ENCODE measurements at places on chromosomes 5 and 9.

DNA sequence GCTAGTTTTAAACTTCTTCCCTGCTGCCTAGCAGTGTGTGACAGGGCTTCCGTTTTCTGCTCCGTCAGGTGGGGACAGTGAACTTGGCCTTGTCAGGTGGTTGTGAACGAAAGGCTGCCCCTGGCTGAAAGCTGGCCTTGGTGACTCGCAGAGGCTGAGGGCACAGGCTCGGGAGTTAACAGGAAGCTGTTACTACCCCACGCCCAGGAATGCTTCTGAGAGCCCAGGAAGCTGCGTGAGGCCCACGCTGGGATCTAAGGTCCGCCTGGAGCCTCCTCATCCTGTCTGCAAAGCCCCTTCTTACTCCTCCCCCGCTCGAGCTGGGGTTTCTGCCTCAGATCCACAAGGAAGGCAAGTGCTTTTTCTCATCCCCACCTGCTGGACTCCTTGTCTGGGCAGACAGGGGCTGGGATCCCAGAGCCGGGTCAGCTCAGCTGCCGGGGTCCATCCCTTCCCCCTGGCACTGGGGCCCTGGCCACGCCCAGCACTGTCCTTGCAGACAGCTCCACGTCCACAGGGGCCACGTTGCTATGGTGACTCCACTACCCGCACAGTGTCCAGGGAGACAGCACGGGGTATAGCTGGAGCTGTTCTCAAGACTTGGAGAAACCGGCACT, 124.7 kb upstream of the TBC1D2 start:
- DNase-seq, result peak; percentile 50

DNA sequence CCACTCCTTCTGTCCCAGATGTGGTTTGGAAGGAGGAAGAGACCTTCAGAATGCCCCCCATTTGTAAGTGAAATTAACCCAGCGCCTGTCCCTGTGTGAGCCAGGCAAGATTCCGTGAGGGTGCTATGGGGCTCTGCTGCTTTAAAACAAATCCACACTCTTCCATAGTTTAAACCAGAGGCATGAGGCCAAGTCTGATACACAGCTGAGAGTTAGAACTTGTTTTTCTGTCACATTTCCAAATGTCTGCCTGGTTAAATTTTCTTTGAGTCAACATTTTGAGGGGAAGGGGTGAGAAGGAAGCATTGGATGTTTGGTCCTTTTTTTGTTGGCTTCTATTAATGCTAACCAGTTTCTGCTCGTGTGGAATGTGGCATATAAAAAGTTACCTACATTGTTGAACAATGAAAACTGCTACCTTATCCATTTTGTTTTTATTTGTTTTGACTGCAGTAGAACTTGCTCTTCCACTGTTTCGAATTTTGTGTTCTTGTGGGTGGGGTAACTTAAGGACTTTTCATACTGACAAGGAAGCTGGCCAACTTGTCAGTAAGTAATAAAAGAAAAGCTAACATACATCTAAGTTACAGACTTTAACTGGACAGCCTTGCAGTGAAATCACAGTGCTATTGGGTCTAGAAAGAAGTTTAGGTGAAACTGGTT, 12.9 kb downstream of the RGMB start:
- DNase-seq, result peak; percentile 58

DNA sequence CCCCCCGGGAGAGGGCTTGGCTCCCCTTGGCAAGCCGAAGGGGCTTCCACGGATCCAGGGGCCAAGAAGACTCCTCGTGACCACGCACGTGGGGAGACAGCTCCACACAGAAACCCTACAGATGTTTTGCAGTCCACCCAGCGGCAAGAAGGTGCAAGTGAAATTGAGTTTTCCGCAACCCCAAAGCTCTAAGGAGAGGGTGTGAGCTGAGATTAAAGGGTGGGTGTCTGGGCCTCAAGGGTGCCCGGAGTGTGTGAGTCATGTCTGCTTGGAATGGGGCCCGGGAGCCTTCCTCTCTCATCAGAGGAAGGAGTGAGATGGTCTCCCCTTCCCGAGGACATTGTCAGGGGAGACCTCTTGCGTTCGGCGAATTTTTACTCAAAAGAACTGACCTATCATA, 79.1 kb downstream of the OLFM1 start:
- DNase-seq, result no peak

DNA sequence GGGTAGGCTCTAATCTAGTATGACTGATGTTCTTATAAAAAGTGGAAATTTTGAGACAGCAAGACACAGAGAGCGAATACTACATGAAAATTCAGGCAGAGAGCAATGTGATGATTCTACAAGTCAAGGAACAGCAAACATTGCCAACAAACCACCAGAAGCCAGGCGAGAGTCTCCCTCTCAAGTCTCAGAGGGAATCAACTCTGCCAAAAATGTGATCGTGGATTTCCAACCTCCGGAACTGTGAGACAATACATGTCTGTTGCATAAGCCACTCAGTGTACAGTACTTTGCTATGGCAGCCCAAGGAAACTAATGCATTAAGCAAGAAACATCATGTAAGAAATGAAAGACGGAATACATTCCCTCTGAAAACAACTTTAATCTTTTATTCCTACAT, 52.1 kb upstream of the CCNG1 start:
- DNase-seq, result peak; percentile 94

DNA sequence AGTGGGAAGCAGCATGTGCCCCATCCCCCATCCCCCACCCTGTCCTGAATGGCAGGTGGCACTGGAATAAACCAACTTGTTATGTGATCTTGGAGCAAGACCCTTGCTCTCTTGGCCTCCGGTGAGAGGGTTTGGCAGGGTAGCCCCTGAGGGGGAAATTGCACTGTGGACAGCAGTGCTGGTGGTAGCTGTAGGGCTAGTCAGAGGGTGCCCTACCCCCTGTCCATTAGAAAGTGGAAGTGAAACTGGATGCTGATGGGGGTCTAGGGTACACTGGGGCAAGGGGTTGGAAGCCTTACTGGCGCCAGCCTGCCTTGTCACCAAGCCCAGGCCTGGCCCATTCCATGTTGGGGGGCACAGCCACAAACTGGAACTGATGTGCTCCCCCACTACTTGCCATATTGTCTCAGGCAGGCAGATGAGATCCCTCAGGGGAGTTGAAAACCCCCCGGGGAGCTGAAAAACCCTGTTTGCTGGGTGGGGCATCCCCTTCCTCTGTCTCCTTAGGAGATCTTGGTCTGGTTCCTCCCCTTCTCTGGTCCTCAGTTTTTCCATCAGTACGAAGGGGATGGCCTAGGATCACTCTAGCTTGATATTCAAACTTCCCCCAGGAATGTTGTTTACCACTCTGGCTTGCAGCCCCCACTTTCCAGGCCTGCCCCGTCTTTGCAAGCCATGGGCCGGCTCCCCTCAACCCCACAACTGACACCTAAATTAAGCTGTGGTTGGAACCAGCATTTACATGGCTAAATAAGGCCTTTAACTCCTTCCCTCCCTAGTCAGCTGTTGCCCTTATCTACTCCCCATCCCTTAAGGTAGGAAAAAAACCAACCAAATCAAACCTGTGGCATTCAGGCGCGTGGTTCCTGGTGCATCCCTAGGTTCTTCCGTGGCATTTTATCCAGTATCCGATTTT, 14.4 kb upstream of the SYNPO start:
- no peak for DNase-seq

- DNase-seq, result no peak
These were observed 200.7 kb downstream of the AOPEP start for GRCh38 chr9:94927048-94927761.

DNA sequence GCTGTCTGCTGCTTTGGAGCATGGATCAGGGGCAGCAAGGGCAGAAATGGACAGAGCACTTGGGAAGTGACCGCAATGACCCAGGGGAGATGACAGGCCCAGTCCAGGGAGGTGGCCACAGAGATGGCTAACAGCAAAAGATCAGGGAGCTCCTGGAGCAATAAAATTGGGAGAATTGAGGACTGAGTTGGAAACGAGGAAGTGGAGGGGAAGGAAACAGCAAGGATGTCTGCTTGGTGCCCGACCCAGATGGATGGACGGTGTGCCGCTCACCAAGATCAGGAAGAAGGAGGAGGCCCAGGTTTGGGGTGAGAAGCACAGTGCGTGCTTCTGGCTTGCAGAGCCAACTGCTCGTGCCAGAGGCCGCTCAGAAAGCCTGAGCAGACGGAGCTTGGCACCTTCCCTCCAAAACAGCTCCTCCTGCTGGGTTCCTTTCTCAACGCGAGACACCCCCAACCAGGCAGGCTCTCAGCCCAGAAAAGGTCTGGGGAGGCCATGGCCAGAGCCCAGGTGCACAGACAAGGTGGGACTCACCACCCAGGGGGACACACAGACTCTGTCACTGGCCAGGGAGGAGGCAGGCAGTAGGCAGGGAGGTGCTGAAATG, 1.7 kb upstream of the SLC34A1 start:
- peak; percentile 48 for DNase-seq

GRCh38 chr9:134313470-134313869, 12.8 kb upstream of the RXRA start:
- DNase-seq, result no peak

DNA sequence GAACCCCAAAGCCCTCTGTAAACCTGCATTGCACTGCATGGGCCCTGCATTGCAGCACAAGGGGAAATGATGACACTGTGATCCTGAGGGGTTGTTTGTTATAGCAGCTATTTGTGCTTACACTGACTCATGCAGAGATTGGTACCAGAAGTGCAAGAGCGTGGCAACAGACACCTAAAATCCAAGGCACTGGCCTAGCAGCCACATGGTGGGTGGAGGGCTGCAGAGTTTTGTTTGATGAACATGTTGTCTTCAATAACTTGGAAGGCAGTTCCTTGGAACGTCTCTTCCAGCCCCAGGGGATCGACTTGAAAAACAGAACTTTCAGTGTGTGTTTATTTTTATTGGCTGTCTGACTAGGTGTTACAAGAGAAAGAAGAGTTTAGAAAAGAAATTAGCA, 14.5 kb downstream of the FCN2 start:
- DNase-seq, result peak; percentile 40

GRCh38 chr9:121944711-121945191, 148.4 kb downstream of the TTLL11 start:
- peak; percentile 53 for DNase-seq

- DNase-seq, result no peak
These were observed 60.3 kb upstream of the PJA2 start for GRCh38 chr5:109469896-109470662.

- DNase-seq, result peak; percentile 62
These were observed 1816.5 kb downstream of the MAT2B start for GRCh38 chr5:165321912-165322311.

DNA sequence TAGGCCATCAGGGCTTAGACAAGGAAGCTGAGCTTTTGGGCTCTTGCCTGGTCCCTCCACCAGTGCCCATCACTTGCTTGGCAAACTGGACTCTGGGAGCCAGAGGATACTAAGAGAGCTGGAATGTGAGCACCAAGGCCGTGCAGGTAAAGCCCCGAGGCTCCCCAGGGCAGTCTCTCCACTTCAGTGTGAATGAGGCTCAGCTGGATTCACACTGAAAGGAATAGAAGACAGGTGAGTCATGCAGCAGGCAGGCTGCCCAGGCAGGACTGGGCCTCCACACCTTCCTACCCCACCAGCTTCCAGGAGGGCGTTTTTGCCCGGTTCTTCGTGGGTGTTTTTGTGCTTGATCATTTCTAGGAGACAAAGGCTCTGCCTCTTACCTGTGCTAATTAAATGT, 7.3 kb upstream of the CTSV start:
- DNase-seq, result peak; percentile 1

DNA sequence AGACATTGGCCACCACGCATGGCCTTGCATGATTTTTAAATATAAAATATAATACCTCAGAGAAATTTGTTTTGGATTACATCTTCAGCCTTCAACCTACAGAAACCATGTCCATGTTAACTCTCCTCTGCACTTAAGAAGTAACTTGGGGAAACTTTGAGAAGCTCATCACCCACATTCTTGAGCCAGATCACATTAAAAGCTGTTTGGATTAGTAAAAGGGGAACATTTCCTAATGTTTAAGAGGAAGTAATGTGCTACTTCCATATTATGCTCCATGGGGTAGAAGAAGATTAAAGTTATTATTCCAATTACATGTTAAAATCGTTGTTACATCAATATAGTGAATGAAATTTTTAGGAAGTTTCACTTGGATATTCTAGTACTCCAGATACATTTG, 10.4 kb upstream of the CEP120 start:
- no peak for DNase-seq

DNA sequence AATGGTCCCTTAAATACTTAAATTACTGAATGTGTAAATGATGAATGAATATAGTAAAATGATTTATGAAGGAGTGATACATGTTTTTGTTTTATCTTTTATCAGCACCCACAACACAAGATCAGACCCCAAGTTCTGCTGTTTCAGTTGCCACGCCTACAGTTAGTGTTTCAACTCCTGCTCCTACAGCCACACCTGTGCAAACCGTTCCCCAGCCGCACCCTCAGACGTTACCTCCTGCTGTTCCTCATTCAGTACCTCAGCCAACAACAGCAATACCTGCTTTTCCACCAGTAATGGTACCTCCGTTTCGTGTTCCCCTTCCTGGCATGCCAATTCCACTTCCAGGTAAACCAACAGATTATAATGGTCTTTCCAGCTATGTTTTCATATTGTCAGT, 16.3 kb downstream of the TCERG1 start:
- no peak for DNase-seq

GRCh38 chr5:81450940-81451339, 57.0 kb upstream of the ACOT12 start:
- peak; percentile 49 for DNase-seq

- DNase-seq, result no peak
These were observed 80.4 kb downstream of the LHFPL2 start for GRCh38 chr5:78568212-78568611.

DNA sequence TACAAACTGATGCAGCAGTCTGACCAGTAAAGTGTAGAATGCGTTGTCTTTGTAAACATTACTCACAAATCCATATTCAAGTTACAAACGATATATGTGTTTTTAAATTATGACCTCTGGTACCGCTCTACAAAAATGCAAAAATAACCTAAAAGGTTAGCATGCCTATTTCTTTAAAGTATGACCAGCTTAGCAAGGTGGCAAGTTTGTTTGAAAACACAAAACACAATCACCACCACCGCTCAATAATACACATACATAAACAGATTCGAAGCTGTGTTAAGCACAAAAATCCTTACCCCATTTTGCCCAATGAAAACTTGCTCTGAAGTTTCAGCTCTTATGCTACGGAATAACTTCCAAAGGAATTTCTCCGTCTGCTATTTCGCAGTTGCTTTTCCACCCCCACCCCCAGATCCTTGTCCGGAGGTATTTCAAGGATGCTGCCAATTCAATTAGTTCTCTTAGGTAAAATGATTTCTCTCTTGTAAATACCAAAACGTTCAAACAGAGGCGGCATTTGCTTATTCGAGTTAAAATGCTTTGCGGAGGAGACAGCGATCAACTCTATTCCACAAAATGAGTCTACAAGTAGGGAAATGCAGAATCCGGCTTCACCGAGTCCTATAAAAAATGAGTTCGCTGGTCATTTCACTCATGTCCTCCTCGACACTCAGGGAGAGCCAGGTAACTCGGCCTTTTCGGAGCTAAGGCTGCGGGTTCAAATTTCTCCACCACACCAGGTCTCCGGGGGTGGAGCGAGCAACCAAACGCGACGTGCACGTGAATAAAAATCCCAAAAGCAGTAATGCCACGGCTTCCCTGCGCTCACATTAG, 1.2 kb downstream of the HOMER1 start:
- DNase-seq, result peak; percentile 35

GRCh38 chr5:34652914-34653313, 3.2 kb upstream of the RAI14 start:
- DNase-seq, result peak; percentile 92

GRCh38 chr5:128626536-128627090, 88.6 kb upstream of the FBN2 start:
- DNase-seq, result no peak

GRCh38 chr5:21154526-21154925, 1166.5 kb upstream of the CDH18 start:
- DNase-seq, result no peak
